Islet precursor cell (in vitro differentiated cells): ENCODE measurements at places on chromosomes 7 and 10.

- DNase-seq, result no peak
These were observed 22.4 kb downstream of the NACAD start for GRCh38 chr7:45066409-45066808.

DNA sequence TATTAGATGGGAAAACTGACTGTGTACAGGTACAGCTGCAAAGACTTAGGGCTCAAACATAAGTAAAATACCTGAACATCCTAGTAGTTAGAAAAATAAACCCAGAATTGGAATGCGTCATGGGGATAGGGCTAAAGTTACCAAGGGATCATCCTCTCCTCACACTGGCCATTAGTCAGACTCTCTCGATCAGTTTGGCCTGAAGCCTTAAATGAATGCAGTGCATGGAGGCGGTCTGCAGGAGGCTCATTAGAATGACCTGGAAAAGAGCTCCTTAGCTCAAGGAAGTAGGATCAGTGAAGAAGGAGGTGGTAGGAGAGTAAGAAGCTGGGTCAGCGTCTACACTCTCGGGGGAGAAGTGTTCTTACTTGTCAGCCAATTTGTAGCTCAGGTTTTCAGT, 35.3 kb downstream of the DENND2A start:
- DNase-seq, result peak; percentile 74

- DNase-seq, result no peak
These were observed 41.4 kb downstream of the AHCYL2 start for GRCh38 chr7:129266181-129266580.

DNA sequence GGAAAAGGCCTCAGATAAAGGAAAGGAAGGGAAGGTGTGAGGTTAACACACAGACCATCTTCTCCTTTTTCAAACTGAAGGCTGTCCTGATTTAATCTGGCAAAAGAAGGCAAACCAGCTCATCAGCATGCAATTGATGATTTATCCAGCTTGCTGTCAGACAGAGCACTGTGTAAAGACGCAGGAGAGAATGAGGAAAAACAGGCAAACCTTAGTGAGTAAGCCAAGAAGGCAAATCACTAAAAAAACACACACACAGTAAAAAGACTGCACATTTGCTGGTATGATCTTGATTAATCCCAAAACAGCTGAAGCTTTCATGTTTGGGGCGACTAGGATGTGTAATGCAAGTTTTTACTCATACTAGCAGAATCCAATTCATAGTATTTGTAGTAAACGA, 65.8 kb upstream of the SKAP2 start:
- DNase-seq, result peak; percentile 54

- DNase-seq, result no peak
These were observed 5.2 kb downstream of the GIMAP5 start for GRCh38 chr7:150742286-150742968.
